ENCODE measurements at places on chromosomes 4 and X.

DNA sequence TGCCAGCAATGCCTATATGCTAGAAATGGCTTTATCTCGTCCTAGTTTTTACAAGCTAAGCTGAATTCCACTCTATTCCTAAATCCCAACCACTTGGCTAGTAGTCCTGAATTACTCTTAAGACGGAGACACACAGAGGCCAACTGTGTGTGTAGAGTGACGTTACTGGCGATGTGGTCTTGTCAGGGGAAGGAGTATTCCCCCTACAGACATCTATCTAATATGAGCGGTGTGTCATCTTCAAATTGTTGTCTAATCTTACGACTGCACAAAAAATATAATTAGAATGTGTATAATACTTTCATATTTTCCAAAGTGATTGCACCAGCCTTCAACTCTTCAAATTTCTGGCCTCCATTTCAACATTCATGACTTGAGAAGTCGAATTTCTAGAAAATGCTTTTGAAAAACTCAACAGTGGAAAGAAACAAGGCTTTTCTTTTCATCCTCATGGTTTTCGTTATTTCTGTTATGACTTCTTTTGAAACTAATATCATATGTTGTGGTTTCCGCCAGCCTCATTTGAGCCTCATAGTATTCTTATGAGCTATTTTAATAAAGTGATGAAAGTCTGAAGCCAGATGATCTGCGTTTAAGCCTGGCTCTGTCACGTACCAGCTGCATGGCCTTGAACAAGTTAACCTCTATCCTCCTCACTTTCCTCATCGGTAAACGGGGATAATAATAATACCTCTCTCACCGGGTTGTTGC lies 132.3 kb downstream of the SOWAHB start:
- no peak for DNase-seq

DNA sequence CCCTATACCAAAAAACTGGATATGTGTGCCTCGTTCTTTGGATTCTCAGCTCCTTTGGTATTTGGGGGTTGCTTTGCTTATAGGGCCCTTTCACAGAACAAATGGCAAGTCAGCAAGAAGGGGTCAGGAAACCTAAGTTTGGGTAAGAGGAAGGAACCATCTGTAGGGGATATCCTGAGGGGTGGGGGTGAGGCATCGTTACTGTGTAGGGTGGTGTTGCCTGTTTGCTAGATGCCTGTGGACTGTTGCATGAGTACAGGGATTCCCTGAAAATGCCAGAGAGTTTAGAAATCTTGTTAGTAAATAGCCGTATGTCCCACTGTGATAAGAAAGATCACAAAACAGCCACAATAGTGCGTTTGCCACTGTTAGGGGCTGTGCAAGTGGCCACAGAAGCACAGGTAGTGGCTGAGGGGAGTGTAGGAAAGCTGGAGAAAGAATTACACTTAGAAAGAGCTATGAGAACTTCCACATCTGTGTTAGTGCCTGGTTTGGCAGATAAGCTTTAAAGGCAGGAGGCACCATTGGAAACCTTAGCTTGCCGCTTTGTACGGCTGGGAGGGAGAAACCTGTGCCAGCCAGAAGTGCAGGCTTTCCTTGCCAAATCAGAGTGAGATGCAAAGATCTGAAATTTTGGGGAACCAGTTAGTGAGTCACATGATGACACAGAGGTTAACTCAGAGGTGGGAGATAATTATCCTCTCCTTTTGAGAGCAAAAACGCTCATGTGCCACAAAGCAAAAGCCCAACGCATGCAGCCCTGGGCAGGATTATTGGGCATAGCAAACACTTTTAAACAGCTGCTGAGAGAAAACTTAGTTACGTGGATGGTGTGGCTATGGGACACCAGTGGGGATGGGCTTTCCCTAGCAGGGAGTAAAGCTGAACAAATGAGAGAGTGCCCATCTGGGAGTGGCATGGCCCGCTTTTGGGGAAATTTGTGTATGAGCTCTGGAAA lies 343.7 kb downstream of the ARAP2 start:
- DNase-seq: no peak

GRCh38 chr4:82128355-82128754 lies 245.4 kb downstream of the HNRNPD start:
- DNase-seq: no peak

DNA sequence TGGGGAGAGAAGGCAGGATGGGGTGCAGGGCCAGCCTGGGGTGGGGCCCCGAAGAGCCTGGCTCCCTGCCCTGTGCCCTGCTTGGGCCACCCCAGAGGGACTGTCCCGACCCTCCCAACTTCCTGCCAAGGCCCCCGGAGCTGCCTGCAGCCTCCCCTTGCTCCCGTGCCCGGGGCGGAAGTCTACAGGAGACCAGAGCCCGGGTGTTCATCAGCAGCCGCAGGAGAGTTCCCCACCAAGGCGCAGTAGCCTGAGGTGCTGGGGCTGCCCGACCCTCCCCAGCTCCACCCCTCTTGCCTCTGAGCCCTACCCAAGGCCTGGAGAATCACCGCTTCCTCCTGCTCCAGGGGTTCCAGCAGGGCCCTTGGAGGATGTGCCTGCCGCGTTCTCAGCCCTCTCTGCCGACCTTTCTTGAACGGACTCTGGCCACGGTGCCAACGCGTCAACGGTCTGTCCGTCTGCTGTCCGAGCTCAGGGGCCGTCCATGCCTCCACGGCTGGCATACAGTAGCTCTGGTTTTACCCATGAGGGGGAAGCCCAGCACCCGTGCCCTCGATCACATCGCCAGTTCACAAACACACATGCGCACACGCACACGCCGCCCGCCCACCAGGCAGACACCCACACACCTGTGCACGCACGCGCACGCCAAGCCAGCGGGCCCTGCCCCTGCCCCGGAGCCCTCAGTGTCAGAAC lies 36.0 kb upstream of the SPON2 start:
- DNase-seq: no peak

- DNase-seq: no peak
Observed at GRCh38 chrX:119238557-119238956, 2.5 kb downstream of the PGRMC1 start.

DNA sequence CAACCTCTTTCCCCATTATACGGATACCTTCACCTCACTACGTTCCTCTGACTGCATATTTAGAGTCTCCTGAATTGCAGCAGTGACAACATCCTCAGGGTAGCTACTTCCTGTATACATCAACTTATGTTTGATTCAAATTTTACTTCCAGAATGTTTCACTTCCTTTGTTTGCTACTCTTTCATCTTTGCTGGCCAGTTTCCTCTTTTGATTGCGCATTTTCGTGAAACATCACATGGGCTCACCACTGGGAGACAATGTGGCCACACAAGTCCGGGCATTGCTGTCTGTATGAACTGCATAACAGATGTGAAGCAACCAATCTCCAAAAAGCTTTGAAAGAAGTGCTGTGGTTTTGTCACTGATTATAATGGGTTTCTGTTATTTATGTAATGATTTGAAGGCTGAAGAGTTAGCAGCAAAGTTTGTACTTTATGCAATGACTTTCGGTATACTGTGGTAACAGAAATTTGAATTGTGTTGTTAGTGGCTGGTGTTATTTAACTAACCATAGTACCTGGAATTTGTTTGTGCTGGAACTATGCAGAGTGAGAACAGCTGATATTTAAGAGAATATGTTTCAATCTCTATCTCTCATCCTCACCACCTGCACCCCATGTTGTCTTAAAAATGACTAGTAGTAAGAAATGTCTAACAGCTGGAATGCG lies 7.4 kb downstream of the SNCA start:
- DNase-seq: no peak

GRCh38 chrX:8010105-8010504 lies 82.9 kb upstream of the PNPLA4 start:
- no peak for DNase-seq

DNA sequence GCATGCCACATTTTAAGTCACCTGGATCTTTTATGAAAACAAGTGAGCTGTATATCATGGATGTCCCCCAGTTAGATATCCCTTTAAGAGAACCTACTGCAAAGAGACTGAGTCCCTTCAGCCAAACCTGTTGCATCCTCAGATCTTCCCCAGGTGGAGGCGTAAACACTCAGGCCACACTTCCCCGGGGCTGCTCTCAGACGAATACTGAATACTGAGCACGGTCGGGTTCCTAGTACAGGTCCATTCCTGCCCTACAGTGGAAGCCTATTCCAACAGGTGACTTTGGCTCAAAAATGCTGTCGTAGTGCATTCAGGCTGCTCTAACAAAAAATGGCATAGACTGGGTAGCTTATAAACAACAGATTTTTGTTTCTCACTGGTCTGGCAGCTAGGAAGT lies 320.2 kb upstream of the CLNK start:
- no peak for DNase-seq

DNA sequence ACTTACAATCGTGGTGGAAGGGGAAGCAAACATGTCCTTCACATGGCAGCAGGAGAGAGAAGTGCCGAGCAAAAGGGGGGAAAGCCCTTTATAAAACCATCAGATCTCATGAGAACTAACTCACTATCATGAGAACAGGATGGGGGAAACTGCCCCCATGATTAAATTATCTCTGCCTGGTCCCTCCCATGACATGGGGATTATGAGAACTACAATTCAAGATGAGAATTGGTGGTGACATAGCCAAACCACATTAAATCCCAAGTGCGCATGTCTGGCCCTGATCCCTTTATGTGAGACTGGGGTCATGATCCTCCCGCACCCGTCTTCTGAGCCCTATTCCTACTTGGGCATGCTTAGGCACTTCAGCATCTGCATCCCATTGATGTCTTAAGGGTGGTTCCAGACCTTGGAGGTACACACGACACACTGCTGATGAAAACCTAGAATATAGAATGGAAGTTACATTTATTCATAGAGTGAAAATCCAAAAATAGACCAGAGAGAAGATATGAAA lies 116.0 kb downstream of the PTTG2 start:
- no peak for DNase-seq

DNA sequence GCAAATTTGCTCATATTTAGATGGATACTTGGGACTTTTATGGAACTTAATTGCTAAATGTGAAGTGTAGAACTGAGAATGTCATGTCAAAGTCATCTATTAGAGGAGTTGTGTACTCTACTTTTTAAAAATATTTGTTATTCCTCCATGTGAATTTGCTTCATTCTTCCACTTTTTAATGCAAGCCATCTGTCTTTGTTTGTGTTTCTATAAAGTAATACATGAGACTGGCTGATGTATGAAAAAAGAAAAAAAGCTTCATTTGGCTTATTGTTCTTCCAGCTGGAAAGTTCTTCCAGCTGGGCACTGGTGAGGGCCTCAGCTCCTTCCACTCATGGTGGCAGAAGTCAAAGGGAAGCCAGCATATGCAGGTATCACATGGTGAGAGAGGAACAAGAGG lies 114.6 kb upstream of the GRID2 start:
- DNase-seq: no peak

DNA sequence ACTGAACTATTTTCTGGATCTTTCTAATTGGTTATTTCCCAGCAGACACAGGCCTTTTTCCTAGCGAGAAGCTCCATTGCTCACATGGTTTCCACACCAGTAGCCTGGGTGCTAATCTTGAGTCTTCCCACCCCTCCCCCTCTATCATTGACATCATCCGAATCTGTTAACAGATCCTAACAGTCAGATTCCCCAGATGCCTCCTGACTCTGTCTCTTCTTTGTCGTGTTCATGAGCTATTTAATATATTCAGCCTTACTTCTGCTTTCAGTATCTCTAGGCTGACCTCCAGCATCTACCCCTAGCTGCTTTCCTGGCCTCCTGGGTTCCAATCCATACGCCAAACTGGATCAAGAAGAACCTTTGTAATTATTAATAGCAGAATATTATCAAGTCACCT lies 85.0 kb downstream of the CLNK start:
- no peak for DNase-seq

DNA sequence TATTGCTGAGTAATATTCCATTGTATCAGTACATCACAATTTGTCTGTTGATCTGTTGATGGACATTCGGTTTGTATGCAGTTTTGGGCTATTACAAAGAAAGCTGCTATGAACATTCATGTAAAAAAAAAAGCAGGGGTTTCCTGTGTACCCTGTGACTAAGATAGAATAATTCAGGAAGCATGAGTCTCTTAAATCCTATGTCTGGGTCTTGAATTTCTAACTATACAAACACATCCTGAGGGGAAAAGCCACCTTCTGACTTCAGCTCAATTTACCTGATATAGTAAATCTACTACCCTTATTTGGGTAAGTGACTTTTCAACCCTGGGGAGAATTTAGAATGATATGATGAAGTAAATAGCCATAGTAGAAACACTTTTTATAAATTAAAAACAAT lies 94.6 kb upstream of the FUNDC1 start:
- DNase-seq: no peak

- DNase-seq: no peak
Observed at GRCh38 chr4:114263233-114263632, 283.8 kb upstream of the ARSJ start.

DNA sequence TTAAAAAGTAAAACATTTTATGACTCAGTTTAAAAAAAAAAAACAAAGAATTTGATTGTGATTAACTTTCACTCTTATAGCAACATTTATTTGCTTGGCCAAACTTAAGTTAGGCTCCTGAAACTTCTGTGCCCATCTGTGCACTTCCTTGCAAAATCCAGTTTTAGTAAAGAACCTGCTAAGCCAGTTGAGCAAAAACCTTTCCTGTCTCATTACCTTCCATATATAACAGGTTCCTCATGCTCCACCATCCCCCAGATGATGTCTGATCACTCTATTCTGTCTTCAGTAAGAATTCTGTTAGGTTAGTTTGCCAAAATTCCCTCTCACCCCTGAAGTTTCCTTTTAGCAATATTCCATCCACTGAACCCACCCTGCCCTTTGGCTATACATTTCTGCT lies 1200.5 kb downstream of the C4orf33 start:
- no peak for DNase-seq

DNA sequence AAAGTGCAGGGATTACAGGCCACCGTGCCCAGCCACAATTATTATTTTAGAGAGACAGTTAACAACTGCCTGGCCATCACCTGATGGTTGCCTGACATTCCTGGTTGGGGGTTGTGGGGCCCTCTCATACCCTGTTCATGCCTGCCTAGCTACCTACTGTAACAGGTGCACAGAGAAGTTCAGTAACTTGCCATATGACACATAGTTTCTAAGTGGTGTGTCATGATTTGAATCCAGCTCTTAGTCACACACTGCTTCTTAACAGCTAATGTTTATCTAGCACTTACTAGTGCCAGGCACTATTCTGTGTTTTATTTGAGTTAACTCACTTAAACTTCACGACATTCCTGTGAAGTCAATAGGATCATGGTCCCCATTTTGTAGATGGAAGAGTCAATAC lies 122.7 kb upstream of the JADE1 start:
- DNase-seq: no peak
